Activated CD4-positive, alpha-beta T cell treated with anti-CD3 and anti-CD28 coated beads, Interleukin-2, amount 10 ng/mL, durations not matched to agents 24 days and 14 days (primary cell): ENCODE measurements at places on chromosomes 13 and 19. TPM values are rescaled to one million over a fixed set of nuclear protein-coding genes. Genes with fewer than 3 reads are reported as not detected.

COX7A1 gene
- total RNA-seq, result not detected in 2 replicates

DZIP1 gene
- total RNA-seq, result 0.12 and 0.14 TPM in 2 replicates

LGI4 gene
- total RNA-seq, result 0.07 and 0.16 TPM in 2 replicates

ACP7 gene
- not detected in 2 replicates for total RNA-seq

BEST2 gene
- not detected in 2 replicates for total RNA-seq

CYP2A13 gene
- total RNA-seq, result not detected in 2 replicates

DNA sequence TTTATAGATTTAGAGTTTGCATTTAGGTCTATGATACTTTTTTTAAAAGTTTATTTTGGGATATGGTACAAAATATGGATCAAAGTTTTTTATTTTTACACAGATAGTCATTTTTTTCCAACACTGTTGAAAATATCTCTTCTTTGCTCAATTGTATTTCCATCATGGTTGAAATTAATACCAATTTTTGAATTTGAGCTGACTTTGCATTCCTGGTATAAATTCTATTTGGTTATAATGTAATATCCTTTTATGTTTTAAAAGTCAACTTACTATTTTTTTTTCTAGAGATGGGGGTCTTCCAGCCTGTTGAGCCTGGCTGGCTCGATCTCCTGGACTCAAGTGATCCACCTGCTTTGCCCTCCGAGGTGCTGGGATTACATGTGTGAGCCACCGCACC, 620.1 kb downstream of the OLFM4 start:
- no peak overlapping the region for H3K4me3 ChIP-seq
- no peak overlapping the region for H3K27ac ChIP-seq
- no peaks in the 10 kb centered on the region for H3K36me3 ChIP-seq
- no peaks in the 10 kb centered on the region for H3K4me1 ChIP-seq

DNA sequence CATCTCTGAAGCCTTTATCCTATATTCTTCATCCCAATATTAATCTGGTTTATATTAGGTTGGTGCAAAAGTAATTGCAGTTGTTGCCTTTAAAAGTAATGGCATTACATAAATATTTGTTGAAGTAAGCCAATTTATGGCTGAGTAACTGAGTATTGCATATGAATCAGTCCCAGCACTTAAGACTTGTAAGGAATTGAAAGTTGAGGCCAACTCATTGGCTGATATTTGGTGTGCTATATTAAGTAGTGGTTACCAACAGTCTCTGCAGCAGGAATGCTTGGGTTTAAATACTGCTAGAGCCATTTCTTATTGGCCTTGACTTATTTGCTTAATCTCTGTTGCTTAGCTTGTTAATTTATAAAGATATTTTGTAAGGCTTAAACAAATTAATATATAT, 460.7 kb downstream of the GPC6 start:
- no peaks in the 10 kb centered on the region for H3K36me3 ChIP-seq
- H3K27me3 ChIP-seq, result no peaks in the 10 kb centered on the region
- DNase-seq, result no peak
- H3K4me1 ChIP-seq, result no peaks in the 10 kb centered on the region
- H3K27ac ChIP-seq, result no peak overlapping the region
- no peak overlapping the region for H3K4me3 ChIP-seq

- H3K4me3 ChIP-seq, result no peak overlapping the region
- H3K4me1 ChIP-seq, result no peaks in the 10 kb centered on the region
- DNase-seq, result no peak
- peaks cover 5% of the 10 kb centered on the region for H3K27me3 ChIP-seq
These were observed 93.4 kb downstream of the KCTD12 start for GRCh38 chr13:76792731-76793347.

DNA sequence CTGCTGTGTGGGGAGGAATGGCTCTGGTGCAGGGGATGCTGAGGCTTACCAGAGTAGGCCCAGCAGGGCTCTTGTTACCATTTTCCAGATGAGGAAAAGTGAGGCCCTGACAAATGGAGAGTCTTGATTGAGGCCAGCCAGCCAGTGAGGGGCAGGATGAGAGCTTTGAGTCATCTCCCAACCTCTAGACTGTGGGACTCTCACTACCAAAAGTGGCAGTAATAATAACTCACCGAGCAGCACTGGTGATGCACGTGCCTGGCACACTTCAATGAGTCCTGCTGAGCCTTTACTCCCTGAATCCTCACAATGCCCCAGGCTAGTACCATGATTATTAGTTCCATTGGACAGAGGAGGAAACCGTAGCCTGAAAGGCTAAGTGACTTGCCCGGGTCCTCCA, 7.8 kb downstream of the CIC start:
- H3K27ac ChIP-seq, result peak overlapping the region; percentile 76
- H3K27me3 ChIP-seq, result no peaks in the 10 kb centered on the region
- peaks cover 42% of the 10 kb centered on the region for H3K4me1 ChIP-seq
- no peak for DNase-seq

DNA sequence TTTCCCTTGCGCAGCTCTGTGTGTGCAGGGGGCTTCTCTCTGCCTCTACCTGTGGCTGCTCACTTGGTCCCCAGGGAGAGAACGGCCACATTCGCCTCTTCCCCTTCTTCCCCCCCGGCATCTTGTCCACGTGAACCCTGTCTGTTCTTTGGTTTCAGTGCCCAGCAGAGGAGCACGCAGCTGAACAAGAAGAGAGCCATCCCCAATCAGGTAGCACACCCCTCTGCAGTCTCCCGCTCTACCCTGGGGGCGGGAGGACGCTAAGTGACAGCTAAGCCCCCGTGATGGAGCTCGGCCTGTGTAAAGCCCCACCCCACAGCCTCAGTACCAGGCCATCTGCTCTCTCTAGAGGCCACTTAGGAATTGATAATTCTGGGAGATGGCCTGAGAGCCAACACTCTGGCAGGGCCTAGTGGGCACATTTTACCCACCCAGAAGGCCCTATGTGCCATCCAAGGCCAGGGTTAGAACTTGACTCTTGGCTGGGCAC, 30.2 kb downstream of the TMED1 start:
- peaks cover 53% of the 10 kb centered on the region for H3K36me3 ChIP-seq
- DNase-seq, result no peak

- peaks cover 12% of the 10 kb centered on the region for H3K27me3 ChIP-seq
- peaks cover 8% of the 10 kb centered on the region for H3K36me3 ChIP-seq
- H3K4me3 ChIP-seq, result peak overlapping the region; percentile 65
These were observed 5.4 kb upstream of the RASAL3 start for GRCh38 chr19:15469513-15470297.

DNA sequence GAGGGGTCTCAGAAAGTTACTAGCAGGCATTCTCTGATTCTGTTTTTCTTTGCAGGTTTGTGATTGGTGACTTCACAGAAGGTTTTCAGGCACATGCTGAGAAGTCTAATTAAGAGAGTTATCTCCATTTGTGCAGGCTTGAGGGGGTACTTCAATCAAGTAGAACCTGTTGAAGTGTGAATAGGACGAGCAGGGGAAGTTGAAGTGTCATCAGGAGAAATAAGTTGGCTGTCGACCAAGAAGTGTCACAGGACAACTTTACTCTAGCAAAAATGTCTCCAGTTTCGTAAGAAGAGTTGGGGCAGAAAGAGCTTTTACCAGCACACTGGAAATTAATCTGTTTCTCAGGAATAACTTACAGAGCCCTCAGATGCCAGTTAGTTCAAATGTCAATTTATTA, 576.5 kb upstream of the SLITRK5 start:
- DNase-seq, result no peak
- H3K4me3 ChIP-seq, result no peak overlapping the region
- H3K4me1 ChIP-seq, result no peaks in the 10 kb centered on the region
- H3K27me3 ChIP-seq, result no peaks in the 10 kb centered on the region
- no peak overlapping the region for H3K27ac ChIP-seq

GRCh38 chr13:42753697-42754096, 27.7 kb upstream of the FAM216B start:
- H3K27me3 ChIP-seq, result peaks cover 10% of the 10 kb centered on the region
- H3K4me1 ChIP-seq, result no peaks in the 10 kb centered on the region
- DNase-seq, result no peak
- H3K4me3 ChIP-seq, result no peak overlapping the region

- no peak overlapping the region for H3K27ac ChIP-seq
- H3K4me1 ChIP-seq, result peaks cover 6% of the 10 kb centered on the region
- H3K27me3 ChIP-seq, result no peaks in the 10 kb centered on the region
- H3K4me3 ChIP-seq, result no peak overlapping the region
- H3K36me3 ChIP-seq, result peaks cover 4% of the 10 kb centered on the region
These were observed 1.3 kb upstream of the A1BG start for GRCh38 chr19:58354478-58355030.

DNA sequence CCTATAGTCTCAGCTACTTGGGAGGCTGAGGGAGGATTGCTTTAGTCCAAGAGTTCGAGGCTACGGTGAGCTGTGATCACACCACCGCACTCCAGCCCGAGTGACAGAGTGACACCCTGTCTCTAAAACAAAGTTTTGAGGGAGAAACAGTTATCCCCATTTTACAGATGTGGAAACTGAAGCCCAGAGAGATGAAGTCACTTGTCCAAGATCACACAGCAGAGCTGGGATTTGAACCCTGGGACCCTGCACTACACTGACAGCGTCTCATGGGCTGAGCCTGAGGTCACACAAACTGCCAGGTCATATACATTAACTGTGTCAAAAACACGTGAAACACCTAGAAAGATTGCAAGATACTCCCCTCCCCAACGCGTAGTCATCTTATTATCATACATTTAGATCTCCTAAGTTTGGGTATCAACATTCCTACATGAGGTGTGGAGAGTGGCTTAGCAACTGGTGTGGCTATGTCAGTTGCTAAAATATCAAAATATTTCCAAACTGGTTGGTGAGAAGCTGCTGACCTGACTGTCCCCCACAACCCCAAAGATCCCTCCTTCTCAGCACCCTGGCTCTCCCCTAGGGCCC, 8.2 kb downstream of the FCGBP start:
- H3K4me3 ChIP-seq, result no peak overlapping the region
- H3K4me1 ChIP-seq, result peaks cover 6% of the 10 kb centered on the region
- no peak for DNase-seq
- H3K27ac ChIP-seq, result no peak overlapping the region
- peaks cover 2% of the 10 kb centered on the region for H3K27me3 ChIP-seq
- H3K36me3 ChIP-seq, result peaks cover 2% of the 10 kb centered on the region

DNA sequence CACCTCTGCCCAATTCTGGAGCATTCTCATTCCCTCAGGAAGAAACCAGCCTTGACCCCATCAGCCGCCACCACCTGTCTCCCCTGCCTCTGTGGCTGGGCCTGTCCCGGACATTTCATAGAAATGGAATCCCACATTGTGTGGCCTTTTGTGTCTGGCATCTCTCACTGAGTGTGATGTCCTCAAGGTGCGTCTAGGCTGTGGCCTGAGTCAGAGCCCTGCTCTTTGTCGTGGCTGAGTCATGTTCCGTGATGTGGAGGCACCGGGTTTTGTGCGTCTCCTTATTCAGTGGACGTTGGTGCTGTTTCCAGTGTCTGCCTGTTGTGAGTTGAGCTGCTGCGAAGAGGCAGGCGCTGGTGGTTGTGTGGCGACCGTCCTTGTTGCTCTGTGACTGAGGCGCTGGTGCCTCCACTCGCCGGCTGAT, 3.5 kb downstream of the FZR1 start:
- H3K4me1 ChIP-seq, result peaks cover 28% of the 10 kb centered on the region
- H3K27ac ChIP-seq, result peak overlapping the region; percentile 51
- no peak for DNase-seq
- peaks cover 16% of the 10 kb centered on the region for H3K36me3 ChIP-seq
- no peaks in the 10 kb centered on the region for H3K27me3 ChIP-seq

GRCh38 chr19:19259741-19260140, 13.4 kb downstream of the TM6SF2 start:
- no peak overlapping the region for H3K4me3 ChIP-seq
- DNase-seq, result no peak
- H3K27ac ChIP-seq, result no peak overlapping the region
- no peaks in the 10 kb centered on the region for H3K4me1 ChIP-seq
- peaks cover 1% of the 10 kb centered on the region for H3K36me3 ChIP-seq

GRCh38 chr19:6737284-6737872, at the start of gene GPR108:
Gene GPR108, minus strand, starts transcription at chr19:6737580. Its CDS starts 4 bp downstream, at chr19:6737576.
- H3K27ac ChIP-seq, result peak within 1 kb of the TSS; percentile 99
- H3K36me3 ChIP-seq, result peaks cover 27% of the 10 kb centered on the region
